ENCODE measurements at places on chromosomes 5 and 9.

GRCh38 chr5:137734962-137735554 lies 831 bp downstream of the KLHL3 start:
- no peak for DNase-seq

GRCh38 chr5:77272206-77272605 lies 61.7 kb downstream of the PDE8B start:
- DNase-seq = no peak

GRCh38 chr5:141732417-141732816 lies 50.4 kb upstream of the ARAP3 start:
- no peak for DNase-seq

- no peak for DNase-seq
These were observed 64.4 kb upstream of the TNFSF8 start for GRCh38 chr9:114994768-114995167.

GRCh38 chr5:110836851-110837250 lies 98.0 kb downstream of the SLC25A46 start:
- DNase-seq = no peak

DNA sequence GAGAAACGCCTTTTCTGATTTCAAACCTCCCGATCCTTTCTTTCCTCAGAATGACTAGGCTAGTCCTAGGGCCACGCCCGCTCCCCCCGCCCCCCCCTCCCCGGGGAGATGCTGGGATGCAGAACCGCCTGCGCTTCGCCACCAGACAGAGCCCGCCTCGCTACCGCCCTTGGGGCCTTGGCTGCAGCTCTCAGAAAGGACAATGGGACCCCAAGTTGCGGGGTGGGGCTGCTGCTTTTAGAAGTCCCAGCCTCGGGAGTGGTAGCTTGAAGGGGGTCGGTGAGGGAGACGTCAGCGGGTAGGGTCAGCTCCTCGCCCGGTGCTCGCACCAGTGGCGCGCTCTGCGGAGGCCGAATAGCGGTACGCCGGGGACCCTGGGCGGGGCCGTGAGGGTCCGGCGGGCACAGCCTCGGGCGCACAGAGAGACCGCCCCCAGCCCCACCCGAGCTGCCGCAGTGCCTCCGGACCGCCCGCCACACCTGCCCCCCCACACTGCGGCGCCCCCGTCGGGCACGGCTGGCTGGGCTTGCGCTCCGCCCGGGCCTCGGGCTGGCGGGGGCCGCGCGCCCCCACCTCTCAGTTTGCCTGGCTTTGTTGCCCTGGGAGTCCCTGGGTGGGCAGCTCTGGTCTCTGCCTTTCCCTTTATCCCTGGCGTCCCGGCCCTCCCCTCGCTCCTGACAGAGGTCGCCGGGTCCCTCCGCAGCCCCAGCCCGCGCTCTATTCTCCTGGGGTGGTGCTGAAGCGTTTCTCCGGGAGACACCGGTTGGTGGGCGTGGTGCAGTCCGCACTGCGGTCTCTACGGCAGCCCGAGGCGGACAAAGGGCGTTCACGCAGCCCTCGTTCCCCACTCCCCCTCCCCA lies 1.2 kb downstream of the MAP1B start:
- DNase-seq = peak; percentile 68

DNA sequence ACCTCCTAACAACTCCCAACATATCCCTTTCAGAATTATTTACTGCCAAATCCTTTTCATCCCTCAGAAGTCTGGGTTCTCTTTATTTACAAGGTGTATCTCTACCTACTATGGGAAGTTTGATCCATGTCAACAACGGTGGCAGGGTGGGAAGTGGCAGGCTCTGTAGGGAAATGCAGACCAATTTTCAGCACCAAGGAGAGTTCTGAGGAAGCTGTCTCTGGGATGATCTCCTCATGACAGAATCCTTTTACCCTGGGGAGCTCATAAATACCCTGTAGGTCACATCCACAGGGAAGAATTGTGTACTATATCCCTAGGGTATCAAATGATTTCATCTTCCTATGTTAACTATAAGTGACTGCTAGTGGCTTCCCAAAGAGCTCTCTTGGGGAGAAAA lies 107.8 kb upstream of the NEK6 start:
- DNase-seq = peak; percentile 38

DNA sequence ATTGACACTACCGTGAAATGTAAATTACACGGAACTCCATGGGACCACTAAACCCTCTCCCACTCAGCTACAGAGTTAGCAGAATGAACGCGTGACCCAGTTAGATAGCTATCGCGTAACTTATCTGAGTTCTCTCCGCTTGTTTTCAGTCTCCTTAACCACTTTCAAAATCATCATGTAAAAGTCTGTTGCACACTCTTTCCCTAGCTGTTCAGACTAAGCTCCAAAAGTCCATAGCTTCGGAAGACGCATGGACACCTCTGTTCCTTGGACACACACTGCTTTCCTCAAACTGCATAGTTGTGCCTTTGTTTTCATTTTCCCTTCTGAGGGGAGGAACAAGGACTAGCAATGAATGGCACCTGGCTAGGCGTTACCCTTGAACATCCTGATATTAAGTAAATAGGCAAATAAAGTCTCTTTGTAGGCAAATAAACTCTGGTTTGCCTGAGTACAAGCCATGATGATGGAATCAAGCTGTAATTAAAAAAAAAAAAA lies 83.3 kb downstream of the DAPK1 start:
- no peak for DNase-seq

GRCh38 chr5:77312413-77312812 lies 101.9 kb downstream of the PDE8B start:
- DNase-seq = no peak

GRCh38 chr5:127014573-127014972 lies 15.8 kb downstream of the MARCHF3 start:
- DNase-seq = peak; percentile 74

DNA sequence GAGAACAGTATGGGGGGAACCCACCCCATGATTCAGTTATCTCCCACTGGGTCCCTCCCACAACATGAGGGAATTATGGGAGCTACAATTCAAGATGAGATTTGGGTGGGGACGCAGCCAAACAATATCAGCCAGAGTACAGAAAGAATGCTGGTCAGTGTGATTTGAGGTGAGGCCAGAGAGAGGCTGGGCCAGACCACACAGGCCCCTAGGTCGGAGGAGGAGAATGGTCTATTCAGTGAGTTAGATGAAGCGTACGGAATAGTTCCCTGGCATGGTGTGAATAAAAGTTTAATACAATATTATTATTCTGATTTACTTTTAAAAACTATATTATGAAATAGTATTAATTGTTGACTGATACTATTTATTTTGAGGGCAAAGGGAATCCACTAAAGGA lies 39.7 kb downstream of the PCSK5 start:
- DNase-seq = no peak

DNA sequence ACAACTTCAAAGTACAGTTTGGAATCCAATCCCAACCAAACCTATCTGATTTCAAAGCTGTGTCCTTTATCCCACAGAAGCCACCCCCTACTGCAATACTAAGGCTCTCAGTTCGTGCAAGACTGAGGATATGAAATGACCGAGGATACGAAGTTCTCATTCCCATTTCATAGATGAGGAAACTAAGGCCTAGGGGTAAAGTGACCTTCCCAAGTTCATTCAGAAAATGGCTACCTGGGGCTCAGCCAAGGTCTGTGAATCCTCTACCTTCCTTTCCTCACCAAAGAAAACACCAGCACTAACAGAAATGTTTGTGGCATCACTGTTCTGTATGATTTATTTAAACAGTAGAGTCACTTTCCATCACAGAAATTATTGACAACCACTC lies 5.4 kb downstream of the KIAA1191 start:
- no peak for DNase-seq

GRCh38 chr5:111439473-111440075 lies 72.8 kb downstream of the STARD4 start:
- no peak for DNase-seq

DNA sequence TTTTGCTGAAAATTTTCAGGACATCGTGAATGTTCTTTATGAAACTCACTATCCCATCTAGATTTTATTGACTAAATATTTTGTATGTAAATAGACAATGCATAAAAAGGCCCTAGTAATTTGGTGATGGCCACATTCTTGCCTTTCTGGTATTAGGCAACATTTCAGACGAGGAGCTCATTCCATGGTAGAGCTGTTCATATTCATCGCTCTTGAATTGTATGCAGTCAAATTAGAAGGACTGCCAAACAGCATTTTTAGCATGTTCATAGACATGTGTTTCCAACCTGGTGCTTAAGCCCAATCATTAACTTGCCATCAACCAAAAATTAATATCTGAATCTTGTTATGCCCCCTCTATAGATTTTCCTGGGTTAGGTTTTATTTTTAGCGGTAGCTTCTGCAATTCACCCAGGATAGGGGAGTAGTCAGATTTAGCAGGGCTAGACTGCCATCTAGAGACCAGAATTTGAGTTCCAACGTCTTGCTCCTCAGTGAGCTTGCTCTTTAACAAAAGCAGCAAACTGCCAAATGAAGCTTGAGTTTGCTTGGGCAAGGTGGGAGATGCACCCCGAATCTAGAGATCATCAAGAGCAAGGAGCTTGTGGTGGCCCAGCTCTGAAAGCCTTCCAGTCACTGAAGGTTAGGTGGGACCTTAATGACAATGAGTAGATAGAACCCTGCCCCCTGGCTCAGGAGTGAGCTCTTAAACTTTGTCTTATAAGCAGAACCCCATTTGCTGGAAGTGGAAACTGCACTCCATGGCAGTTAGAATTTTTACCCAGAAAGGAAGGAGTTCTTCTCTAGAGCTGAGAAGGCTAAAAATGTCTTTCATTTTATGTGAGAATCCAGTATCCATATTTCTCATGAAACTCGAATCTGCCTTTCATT lies 456.2 kb downstream of the RASEF start:
- peak; percentile 82 for DNase-seq

DNA sequence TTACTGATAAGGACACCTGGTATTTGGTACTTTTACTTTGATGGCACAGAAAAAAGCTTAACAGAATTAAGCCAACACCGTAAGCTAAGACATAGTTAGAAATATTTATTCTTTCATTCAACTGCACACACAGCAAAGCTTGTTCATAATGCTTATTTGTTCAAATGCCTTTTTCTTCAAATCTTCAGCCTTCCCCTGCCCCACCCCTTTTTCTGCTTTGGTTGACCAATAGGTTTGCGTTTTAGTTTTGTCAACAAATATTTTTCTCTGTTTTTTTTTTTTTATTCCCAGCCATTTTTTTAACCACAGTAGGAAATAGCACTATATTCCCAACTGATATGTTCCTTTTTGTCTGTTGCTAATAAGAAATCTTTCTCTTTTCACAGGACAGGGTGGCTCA lies 4.9 kb upstream of the RICTOR start:
- no peak for DNase-seq

- DNase-seq = no peak
These were observed 358.9 kb downstream of the ACTL7B start for GRCh38 chr9:108496846-108497245.

GRCh38 chr9:2765250-2765880 lies 48.1 kb downstream of the KCNV2 start:
- peak; percentile 9 for DNase-seq

DNA sequence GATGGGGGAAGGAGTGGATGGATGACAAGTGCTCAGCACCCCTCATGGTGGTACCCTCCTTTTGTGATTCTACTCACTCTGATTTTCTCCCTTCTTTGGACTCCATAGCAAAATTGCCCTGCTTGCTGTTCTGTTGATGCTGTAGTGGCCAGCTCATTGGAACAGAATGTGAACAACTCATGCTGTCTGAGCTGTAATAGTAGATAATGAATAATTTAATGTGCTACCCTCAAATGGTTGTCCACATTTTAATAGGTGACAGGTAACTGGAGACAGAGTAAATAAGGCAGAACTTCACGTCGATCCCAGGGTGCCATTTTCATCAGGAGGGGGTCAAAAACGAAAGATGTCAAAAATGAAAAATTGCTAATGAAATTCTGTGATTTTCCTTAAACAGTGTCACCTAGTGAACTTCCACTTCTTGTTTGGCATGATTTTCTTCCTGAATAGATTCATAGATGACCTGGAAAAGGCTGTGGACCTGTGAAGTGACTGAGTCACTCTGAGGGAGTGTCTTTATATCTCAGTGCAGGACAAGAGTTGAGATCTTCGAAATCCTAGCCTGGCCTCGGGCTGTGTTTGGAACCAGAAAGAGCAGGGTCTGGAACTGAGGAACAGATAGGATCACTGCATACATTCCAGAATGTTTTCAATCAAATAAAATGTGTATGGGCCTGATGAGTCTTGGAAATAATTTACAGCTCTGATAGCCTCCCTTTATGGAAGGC lies 270.2 kb downstream of the PSAT1 start:
- DNase-seq = no peak

- no peak for DNase-seq
These were observed 21.6 kb downstream of the JADE2 start for GRCh38 chr5:134547066-134547465.

- no peak for DNase-seq
These were observed 1.2 kb upstream of the PURA start for GRCh38 chr5:140112685-140113179.

- DNase-seq = no peak
These were observed 397.1 kb downstream of the DMAC1 start for GRCh38 chr9:7402334-7403027.

GRCh38 chr5:137374110-137374714 lies 124.9 kb downstream of the SPOCK1 start:
- DNase-seq = no peak

GRCh38 chr5:133851521-133851920 lies 116.9 kb downstream of the C5orf15 start:
- DNase-seq = no peak

DNA sequence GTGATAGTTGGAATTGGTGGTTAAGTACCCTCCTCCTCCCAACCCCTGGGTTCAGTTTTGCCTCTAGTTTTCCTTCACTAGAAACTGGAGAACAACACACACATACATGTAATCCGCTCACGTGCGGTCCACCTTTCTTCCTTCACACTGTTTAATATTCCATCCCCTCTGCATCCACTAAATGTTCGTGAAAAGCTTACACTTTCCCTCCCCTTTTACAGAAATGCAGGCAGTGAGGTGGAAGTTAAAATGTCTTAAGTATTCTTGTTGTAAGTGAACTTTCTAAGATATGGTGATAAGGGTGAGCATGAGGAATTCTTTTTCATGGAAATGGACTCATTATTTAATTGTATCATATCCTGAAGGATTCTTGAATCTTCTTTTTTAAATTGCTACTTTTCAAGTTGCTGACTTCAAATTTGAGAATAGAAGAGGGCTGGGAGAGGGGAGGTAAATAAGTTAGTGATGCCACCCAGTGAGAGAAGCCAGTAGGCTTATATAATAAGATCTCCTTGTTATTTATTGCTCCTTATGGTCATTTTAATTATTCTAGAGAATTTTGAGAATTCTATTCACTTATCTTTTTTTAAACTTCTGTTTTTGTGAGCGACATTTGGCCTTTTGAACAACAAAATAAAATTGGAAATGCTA lies 90.2 kb downstream of the TLE4 start:
- no peak for DNase-seq

- no peak for DNase-seq
These were observed 49.9 kb downstream of the JMY start for GRCh38 chr5:79285833-79286232.

DNA sequence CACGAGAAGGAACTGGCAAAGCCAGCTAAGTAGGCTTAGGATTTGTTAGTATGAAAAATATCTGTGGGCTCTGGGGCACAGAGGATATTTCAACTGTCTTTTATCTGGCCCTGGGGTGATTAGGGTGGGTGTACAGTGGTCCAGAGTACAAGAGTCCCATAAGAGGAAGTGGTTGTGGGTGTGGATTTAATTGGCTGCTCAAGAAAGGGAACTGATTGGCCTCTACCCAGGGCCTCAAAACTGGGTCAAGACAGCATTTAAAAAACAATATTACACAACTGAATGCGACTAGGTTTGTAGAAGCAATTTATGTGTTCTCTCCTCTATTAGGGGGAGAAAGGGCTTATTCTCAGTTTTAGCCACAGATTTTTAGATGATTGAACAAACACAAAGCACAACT lies 1353.4 kb upstream of the WWC1 start:
- no peak for DNase-seq

GRCh38 chr5:123182072-123182471 lies 93.0 kb downstream of the PRDM6 start:
- DNase-seq = no peak
